T-helper 17 cell (primary cell): ENCODE measurements at places on chromosomes 4 and X. TPM values are rescaled to one million over a fixed set of nuclear protein-coding genes. Genes with fewer than 3 reads are reported as not detected.

MAGEA10 gene
- total RNA-seq: not detected

DNA sequence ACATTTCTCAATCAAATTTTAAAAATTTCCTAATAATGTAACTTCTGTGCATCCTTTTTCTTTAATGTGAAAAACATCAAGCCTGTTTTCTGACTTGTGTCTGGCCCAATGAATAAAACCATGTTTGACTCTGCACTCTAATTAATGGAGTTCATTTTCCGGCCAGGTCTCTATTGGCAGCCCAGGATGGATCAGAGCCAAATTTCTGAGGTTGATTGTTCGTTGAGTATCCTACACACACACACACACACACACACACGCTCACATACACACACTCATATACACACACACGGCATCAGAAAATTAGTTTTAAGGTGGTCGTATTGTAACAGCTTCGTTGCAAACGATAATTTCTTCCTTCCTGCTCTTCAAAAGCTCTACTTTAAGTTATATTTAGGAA lies 28.9 kb upstream of the TLL1 start:
- H3K4me3 ChIP-seq: no peak overlapping the region
- no peaks in the 10 kb centered on the region for H3K27me3 ChIP-seq
- no peak overlapping the region for H3K27ac ChIP-seq
- DNase-seq: no peak

DNA sequence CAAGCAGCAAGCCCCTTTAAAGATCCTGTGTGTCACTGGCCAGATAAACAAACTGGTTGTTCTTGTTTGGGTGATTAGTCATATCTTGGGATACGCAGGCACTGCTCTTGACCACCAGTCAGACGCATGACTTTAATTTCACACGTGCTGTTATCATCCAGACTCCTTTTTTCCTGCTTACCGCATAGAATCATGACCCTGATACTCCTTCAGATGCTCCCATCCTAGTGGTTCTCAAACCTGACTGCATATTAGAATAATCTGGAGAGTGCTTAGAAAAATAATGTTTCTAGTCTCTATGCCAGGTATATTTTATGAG lies 78.8 kb downstream of the CLDN22 start:
- no peak for DNase-seq
- H3K27ac ChIP-seq: no peak overlapping the region
- peaks cover 3% of the 10 kb centered on the region for H3K4me1 ChIP-seq

- no peaks in the 10 kb centered on the region for H3K27me3 ChIP-seq
- no peaks in the 10 kb centered on the region for H3K4me1 ChIP-seq
- no peak overlapping the region for H3K4me3 ChIP-seq
- no peak overlapping the region for H3K27ac ChIP-seq
- no peak for DNase-seq
- H3K36me3 ChIP-seq: no peaks in the 10 kb centered on the region
These were observed 124.6 kb downstream of the GRIA3 start for GRCh38 chrX:123308658-123309057.
